ENCODE measurements at places on chromosomes 2 and 18.

GRCh38 chr18:45163871-45164270, 451.4 kb upstream of the SLC14A2 start:
- no peak for DNase-seq

DNA sequence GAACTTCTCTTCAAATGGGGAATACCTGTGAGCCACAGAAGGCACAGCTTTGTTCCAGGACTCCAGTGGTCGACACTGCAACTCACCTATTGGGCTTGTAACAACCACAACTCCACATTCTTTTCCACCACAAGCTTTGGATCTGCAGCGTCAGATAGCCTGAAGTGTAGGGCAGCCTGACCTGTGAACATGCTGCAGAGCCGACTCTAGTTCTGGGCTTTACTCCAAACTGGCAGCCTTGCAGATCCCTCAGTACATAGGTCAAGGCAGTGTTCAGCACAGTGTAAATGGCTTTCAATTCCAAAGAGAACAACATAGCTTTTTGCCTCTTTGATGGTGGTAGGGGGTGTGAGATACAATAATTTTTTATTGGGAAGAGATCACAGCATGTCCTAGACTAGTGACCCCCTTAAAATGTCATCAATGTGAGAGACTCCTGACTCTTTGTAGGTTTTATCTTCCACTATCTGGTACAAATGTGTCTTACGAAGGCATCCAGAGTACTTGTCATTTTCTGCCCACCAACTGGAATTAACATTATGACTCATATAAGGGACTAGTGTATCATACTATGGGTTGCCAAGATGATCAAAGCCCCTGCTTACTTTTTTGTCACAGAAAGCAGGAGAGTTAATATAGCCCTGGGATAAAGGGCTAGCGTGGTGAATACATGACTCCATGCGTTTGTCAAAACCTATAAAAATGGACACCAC, 149.8 kb downstream of the COPS8 start:
- DNase-seq: no peak

- no peak for DNase-seq
Observed at GRCh38 chr2:24258718-24259117, 83.9 kb downstream of the FAM228A start.

- DNase-seq: peak; percentile 1
Observed at GRCh38 chr18:42255908-42256765, 301.1 kb downstream of the PIK3C3 start.

- DNase-seq: no peak
Observed at GRCh38 chr18:26386002-26386401, 159.8 kb downstream of the TAF4B start.

GRCh38 chr2:8659092-8659734, 22.6 kb upstream of the ID2 start:
- DNase-seq: no peak

- DNase-seq: no peak
Observed at GRCh38 chr18:26706911-26707351, 158.6 kb downstream of the AQP4 start.

DNA sequence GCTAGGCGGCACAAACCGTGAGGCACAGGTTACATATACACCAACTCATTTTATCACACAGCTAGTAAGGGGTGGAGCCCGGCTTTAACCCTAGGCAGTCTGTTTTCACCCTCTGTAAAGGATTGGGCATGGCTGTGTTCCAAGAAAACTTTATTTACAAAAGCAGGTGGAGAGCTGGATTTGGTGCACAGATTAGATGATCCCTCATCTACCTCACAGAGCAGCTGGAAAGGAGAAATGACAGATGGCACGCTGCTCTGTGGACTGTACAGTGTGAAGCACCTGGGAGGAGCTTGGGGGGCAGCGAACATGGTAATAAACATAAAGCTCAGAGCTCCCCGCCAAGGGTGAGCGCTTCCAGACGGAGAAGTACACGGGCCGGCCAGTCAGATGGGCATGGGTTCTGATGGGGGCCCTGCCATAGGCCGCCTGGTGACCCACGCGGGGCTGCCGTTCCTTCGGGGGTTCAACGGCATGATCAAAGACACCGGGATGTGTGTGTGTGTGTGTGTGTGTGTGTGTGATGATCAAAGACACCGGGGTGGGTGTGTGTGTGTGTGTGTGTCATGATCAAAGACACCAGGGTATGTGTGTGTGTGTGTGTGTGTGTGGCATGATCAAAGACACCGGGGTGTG, 862 bp upstream of the TMEM177 start:
- DNase-seq: no peak

GRCh38 chr2:158600155-158600802, 143.5 kb downstream of the PKP4 start:
- no peak for DNase-seq

DNA sequence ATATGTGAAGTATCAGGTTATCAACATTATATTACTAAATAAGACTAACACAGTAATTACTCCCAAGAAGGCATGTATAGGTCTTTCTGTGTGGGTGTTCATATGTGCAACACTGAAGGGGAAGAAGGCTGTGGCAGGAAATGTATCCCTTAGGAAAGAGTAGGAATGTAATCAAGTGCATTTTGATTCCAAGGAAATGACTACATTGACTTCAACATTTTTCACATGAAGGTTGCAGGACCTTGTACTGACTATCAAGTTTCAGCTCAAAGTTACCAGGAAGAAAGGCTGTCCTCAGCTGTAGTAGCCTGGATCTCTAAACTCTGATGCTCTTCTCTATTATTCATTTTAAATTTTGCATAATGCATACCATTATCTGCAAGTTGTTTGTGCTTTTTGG, 680.8 kb downstream of the NYAP2 start:
- DNase-seq: no peak

DNA sequence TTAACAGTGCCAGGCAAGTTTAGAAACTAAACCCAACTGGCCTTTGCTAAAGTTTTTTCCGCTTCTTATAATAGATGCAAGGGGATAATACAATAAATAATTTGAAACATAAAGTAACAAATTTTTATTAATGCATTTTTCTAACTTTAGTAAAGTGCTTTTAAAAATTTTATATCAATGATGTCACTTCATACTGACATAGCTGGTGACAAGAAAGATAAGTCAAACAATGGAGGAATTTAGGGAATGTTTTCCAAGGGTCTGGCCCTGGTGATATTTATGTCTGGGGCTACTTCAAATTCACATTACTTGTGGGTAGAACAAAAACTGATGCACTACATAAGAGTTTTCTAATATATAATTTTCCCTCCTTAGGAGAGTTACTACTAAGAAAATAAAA, 61.2 kb upstream of the CBLN2 start:
- no peak for DNase-seq

DNA sequence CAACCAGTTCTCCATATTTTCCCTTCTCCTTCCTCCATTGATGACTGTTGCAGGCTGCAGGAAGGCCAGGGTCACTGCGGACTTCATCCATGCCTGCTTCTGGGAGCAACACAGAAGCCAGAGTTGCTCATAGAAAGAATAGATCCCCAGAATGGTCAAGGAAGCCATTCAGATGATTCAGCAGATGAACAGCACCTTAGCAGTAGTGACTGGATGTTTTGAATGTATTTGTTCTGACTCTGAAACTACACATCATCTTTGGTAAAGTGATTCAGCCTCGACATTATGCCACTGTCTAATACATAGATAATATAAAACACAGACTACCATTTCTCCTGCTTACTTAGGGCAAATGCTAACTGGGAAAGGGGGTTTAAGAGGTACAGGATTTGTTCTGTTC, 411.6 kb downstream of the RND3 start:
- no peak for DNase-seq

GRCh38 chr18:45588376-45589355, 26.6 kb upstream of the SLC14A2 start:
- DNase-seq: no peak

GRCh38 chr2:10830203-10830602, 17.6 kb upstream of the PDIA6 start:
- no peak for DNase-seq

DNA sequence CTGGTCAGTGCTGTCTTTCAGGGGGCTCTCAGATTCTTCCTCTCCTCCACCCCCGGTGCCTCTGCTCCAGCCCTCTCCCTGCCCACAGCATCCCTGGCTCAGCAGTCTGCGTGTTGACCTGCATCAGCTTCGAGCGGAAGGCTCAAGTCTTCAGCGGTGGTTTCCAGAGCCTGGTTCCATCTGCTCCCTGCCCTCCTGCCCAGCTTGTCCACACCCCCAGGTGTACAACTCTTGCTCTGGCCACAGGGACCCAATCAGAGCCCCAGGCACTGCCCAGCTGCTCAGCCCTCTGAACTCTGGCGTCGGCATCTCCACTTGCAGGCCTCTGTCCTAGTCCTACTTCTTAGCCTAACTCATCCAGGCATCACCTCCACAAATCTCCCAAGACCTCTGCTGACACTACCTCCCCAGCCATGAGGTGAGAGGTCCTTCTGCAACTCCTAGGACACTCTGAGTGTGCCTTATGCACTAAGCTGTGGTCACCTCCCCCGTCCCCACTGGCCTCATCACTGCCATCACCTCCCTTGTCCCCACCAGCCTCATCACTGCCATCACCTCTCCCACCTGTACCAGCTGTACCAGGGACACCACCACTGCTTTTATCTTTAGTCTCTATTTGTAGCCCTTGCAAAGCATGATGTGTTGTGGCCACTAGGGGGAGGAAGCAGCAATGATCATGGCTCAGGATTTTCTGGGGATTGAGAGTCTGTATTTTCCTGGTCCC, 60.9 kb downstream of the EDAR start:
- DNase-seq: peak; percentile 37

DNA sequence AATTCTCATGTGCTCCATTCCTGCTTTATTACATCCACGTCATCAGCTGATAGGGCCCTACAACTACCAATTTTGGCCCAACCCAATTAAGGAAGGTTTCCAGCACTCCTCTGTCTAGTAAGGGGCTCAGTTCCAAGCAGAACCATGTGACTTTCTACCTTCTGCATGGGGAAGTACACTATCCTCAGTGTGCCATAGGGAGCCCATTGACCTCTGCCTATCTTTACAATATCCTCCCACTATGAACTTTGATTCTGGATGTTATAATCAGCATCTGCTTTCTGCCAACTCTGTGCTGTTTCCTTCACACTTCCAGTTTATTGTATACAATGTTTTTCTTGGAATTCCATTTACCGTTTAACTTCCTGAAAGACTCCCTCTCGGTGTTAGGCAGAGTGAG, 53.9 kb upstream of the GCFC2 start:
- DNase-seq: no peak

- DNase-seq: peak; percentile 84
Observed at GRCh38 chr2:110853516-110853915, 121.1 kb downstream of the ACOXL start.

DNA sequence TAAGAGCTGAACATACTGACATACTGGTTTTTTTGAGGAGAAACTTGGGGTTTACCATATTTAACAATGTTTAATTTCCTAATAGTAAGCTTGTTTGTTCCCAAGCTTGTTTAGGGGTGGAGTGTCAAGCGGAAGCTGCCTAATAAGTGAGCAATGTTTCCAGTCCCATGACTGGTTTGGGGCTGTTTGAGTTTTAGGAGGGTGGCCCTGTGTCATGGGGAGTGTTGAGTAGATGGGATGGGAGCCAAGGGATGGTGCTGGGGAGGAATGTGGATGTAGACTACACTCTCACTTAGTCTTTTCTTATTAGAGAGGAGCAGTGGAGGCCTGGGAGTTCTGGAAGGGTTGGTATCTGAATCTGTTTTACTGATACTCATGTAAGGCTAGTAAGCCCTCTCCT, 128.5 kb downstream of the TANC1 start:
- no peak for DNase-seq

DNA sequence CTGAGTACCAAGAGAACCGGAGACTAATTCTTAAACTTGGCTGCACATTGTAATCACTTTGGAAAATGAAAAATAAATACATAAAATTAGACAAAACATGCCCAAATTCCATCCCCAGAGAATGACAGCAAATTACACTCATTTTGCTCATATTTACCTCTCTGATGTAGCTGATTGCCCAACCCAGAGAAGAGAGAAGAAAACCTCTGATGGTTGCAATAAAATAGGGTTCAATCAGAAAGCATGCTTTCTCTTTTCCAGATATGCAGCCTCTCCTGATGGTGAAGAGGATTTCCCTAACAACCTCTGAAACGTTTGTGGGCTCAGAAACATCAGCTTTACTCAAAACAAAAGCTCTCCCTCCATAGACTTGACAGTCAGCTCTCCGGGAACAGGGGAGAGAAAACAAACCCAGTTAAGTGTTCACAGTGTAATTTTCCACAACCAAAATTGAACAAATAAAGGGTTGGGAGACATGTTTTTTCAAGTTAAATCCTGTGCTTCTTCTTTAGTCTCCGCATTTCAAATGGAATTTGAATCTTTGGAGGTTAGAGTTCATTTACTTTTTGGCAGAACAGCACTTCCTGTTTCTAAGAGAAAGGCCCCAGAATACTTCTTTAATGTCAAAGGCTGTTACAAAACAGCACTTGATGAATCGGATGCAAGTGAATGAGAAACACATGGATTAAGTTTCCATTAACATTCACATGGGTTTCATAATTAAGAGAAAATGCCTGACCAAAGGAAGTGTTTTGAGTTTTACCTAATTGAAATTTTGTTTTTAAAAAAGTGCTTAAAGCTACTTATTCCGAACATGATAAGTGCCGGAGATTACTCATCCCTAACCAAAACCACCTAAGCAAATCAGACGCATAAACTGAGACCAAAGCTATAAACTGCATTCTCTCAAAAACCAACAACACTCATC, 570.1 kb upstream of the SYT4 start:
- DNase-seq: no peak

DNA sequence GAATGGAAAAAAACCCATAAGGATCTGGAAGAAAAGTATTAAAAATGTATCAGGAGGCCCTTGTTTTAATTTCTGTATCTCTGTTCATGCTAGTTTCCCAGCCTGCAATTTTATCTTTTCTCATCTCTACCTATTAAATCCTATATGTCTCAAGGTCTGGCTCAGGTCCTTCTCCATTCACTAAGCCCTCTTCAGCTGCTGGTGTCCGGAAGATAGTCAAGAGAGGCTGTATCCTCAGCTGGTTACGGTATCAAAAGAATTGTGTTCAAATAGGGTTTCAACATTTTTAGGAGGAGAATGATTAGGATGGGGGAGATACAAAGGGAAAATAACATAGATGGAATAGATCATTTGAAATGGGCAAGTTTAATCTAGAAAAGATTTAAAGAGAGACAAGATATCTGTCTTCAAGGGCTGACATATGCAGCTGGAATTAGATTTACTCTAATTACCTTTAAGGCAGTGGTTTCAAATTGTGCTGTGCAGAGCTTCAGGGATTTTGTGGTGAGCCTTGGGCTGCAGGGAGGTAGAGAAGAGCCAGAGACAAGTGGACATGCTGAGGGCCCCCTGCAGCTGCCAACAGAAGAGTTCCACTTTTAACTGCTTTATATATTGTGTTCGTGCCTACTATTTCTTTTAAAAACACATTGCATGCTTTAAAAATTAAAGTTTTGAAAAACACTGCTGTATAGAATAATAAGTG, 24.1 kb downstream of the GREB1L start:
- no peak for DNase-seq

DNA sequence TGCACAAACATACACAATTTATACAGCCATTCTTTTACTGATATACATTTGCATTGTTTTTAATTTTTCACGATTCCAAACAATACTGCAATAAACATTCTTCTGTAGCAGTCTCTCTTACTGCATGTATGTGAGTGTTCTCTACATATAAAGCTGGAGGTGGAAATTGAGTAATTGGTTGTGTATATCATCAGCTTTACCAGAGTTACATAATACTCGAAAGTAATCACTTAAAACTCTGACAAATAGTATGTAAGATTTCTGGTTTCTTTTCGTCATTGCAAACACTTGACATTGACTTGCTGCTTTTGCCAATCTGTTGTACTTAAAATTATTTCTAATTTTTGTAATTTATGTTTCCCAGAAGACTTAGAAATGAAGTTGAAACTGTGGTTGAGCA, 110.2 kb downstream of the TDRD15 start:
- no peak for DNase-seq

Measured in Jurkat, Clone E6-1 (cell line).